Cortex of kidney (tissue), 1 donor: ENCODE measurements at places on chromosomes 3 and 15.

- DNase-seq = no peak
These were observed 200.4 kb upstream of the TBC1D5 start for GRCh38 chr3:17942856-17943255.

GRCh38 chr15:57460208-57460816 lies 84.0 kb downstream of the CGNL1 start:
- DNase-seq = no peak

- DNase-seq = no peak
These were observed 105.9 kb upstream of the MLF1 start for GRCh38 chr3:158465074-158465473.

- DNase-seq = no peak
These were observed 101.5 kb upstream of the CBLB start for GRCh38 chr3:105970283-105970682.

GRCh38 chr3:69906351-69906966 lies 93.1 kb upstream of the SAMMSON start:
- DNase-seq = no peak

DNA sequence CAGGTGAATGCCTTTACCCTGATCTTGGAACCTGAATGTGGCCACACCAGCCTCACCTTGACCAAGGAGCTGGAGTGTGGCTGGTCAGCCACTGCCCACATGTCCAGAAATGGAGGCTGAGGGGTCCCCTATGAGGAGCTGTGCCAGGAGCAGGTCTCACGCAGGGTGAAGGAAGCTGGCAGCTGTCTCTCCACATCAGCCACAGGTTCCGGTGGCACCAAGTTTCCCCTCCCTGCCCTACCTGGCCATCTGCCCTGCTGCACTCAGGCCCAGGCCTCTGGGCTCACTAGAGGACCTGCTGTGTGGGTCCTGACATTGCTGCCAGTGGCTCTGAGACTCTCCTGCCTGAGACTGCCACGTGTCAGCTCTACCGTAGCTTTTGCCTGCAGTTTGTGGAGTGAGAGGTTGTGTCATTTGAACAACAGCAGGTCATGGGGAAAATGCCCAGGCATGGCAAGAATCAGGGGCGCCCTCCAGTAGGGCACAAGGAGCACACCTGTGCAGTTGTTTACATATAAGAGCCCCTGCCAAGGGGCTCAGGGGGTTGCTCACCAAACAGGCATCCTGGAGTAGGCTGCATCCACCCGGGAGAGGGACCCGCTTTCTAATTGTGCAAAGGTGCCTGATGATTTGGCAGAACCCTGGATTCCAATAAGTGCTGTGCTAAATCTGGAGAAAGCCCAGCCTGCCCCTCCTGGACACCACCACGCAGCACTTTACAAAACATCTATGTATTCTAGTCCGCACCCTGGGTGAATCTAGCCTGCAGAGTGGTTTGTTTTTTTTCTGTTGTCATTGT lies 258.5 kb upstream of the TLE3 start:
- DNase-seq = no peak

GRCh38 chr3:58025837-58026569 lies 17.8 kb downstream of the FLNB start:
- DNase-seq = no peak

DNA sequence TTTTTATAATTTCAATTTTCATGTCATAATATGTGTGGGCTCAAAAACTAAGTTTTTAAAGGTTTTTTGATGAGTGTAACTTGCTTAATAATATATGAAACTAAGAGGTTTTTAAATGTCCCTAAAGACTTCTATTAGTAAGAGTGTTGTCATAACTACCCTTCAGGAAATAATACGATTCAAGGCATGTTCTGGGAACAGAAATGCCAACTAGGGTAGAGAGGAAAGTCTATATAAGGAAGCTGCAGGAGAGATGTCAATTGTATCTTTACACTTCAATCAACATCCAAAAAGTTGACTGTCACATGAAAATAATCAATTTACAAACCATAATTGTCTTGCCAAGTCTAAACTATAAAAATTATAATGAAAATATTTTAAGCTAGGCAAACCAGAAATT lies 76.3 kb downstream of the SMARCC1 start:
- DNase-seq = no peak

- no peak for DNase-seq
These were observed 39.7 kb upstream of the POLG start for GRCh38 chr15:89374086-89374981.
